Right atrium auricular region (tissue), 2 donors: ENCODE measurements at places on chromosomes 5 and 9. TPM values are rescaled to one million over a fixed set of nuclear protein-coding genes. Genes with fewer than 3 reads are reported as not detected.

PCDHGB1 gene
- 3.3 TPM for total RNA-seq

MYOT gene
- 29.7 TPM for total RNA-seq

ODF2 gene
- 12.1 TPM for total RNA-seq

MYMK gene
- total RNA-seq = not detected

FBP1 gene
- total RNA-seq = 4.1 TPM

DNA sequence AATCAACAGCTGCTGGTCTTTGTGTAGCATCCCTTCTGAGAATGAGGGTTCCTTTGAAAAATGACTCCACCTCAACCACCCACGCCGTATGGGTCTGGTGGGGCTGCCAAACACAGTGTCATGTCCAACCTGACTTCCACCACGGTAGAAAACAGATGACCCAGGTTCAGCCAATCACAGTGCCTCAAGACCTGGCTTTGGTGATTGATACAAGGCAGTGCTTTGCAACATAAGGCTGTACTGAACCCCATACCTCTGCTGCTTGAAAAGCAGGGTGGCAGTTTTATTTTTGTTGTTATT, 11.5 kb upstream of the TGFBR1 start:
- no peaks in the 10 kb centered on the region for H3K4me1 ChIP-seq
- no peak for DNase-seq
- no peaks in the 10 kb centered on the region for H3K36me3 ChIP-seq
- no peak overlapping the region for H3K27ac ChIP-seq
- no peak overlapping the region for H3K4me3 ChIP-seq

DNA sequence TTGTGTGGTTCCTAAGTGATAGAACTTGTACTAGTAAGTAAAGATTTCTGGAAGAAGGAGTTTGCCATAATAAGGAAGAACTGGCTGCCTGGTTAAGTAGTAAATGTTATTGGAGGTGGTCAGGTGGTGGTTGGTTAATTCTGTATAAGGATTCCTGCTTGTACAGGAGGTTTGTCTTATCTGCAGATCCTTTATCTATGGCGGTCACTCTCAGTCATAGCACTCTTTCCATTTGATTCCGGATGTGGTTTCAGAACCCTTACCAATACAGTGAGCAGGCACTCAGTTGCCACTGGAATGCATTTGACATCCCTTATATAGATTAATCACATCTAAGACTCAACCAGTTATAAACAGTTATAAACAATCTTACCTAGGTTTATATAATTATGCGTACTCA, 50.3 kb downstream of the RAD50 start:
- H3K4me1 ChIP-seq = no peaks in the 10 kb centered on the region
- no peak overlapping the region for H3K4me3 ChIP-seq
- H3K27ac ChIP-seq = no peak overlapping the region
- no peaks in the 10 kb centered on the region for H3K27me3 ChIP-seq
- DNase-seq = no peak

DNA sequence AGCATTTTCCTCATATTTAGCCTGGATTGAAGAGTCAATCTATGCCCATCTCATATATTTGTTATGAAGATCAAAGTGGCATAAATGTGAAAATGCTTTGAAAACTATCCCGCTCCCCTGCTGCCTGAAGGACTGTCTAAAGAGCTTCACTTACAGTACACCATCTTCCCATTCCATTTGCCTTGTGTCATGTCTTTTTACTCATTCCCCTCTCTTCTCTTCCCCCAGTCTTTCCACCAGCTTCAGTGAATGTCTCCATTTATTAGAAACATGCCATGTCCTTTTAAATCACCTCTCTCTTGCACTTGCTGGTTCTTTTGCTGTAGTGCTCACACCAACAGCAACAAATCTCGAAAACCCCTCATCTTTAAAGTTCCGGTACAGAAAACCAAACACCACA, 192.7 kb upstream of the SGCD start:
- H3K4me1 ChIP-seq = no peaks in the 10 kb centered on the region
- no peak overlapping the region for H3K4me3 ChIP-seq
- no peak for DNase-seq
- H3K36me3 ChIP-seq = no peaks in the 10 kb centered on the region

DNA sequence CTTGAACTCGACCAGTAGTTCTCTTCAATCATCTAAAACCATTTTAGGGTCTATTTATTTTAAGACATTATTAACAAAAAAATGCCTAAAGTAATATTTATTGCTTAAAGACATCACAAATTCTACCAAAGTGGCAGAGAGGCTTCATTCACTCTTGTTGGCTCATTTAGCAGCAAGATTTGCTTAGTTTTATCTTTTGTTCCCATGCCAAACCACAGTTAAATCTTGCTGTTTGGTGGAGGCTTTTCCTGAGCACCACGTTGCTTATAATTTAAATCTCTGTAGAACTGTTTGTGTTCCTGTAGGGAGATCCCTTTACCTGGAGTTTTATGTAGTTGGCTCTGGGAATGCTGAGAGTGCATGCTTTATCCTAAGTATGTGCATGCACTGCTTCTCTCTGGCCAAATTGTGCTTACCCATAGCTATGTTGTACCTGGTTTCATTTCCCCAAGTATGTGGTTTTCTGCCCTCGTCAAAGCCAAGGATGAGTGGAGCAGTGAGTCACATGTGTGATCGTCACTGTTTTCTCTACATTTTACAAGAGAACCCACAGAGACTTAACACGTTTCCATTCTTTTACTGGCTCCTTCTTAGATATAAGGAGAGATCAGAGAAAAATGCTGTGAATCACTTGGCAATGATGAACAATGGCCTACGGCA, 42.1 kb upstream of the MAST4 start:
- no peak overlapping the region for H3K4me3 ChIP-seq
- no peaks in the 10 kb centered on the region for H3K27me3 ChIP-seq
- H3K27ac ChIP-seq = no peak overlapping the region
- DNase-seq = no peak
- no peaks in the 10 kb centered on the region for H3K36me3 ChIP-seq
- no peaks in the 10 kb centered on the region for H3K4me1 ChIP-seq

DNA sequence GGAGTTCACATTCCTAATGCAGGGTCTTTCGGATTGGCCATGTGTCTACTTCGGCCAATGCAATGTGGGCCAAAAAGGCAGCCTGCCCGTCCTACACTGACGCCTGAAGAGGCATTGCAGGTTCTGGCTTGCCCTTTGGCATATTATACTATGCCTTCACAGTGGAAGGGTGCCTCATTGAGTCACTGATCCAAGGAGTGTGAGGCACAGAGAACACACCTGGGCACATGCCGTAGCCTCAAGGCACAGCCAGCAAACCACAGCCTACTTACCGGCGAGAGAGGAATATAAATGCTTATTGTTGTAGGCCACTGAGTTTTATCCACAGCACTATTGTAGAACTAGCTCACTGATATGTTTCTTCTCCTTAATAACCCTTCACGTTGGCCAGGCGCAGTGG, 409.6 kb downstream of the GADD45G start:
- H3K27me3 ChIP-seq = no peaks in the 10 kb centered on the region
- DNase-seq = no peak
- no peaks in the 10 kb centered on the region for H3K36me3 ChIP-seq
- no peak overlapping the region for H3K27ac ChIP-seq
- no peak overlapping the region for H3K4me3 ChIP-seq
- no peaks in the 10 kb centered on the region for H3K4me1 ChIP-seq

GRCh38 chr9:127634698-127635097, 22.6 kb downstream of the STXBP1 start:
- H3K27ac ChIP-seq = peak overlapping the region; percentile 34
- peaks cover 27% of the 10 kb centered on the region for H3K4me1 ChIP-seq
- no peaks in the 10 kb centered on the region for H3K27me3 ChIP-seq
- no peaks in the 10 kb centered on the region for H3K36me3 ChIP-seq

DNA sequence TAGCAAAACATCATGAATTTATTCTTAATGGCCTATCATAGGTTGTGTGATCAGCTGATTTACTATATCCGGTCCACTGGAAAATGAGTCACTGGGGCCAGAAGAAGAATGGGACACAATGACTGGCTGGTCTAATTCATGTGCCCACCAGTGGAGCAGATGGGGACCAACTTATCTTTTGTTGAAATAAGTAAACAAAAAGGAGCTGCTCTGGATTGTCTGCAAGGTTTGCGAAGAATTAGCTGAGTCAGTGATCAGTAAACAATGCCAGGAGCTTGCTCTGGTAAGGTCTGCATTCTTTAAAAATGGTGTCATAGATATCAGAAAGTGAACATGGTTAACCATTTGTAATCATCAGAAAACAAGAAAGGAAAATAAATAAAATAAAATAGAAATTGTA, 128.0 kb downstream of the RASEF start:
- no peaks in the 10 kb centered on the region for H3K36me3 ChIP-seq
- no peak overlapping the region for H3K27ac ChIP-seq
- no peak overlapping the region for H3K4me3 ChIP-seq
- no peak for DNase-seq

DNA sequence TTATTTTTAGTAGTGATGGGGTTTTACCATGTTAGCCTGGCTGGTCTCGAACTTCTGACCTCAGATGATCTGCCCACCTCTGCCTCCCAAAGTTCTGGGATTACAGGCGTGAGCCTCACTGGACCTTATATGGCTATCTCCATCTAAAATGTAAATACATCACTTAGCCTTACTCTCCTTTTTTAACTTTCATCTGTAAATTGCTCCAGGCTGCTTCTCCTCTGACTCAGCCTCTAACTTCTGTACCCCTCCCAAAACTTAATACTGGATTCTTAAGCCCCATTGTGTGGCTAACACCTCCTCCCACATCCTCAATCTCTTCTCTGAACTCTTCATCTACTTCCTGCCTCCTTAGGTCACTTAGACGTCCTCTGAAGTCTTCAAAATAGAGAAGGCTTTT, 4.0 kb downstream of the SNX30 start:
- no peak overlapping the region for H3K4me3 ChIP-seq
- H3K4me1 ChIP-seq = no peaks in the 10 kb centered on the region
- H3K27ac ChIP-seq = peak overlapping the region; percentile 58
- no peaks in the 10 kb centered on the region for H3K27me3 ChIP-seq

GRCh38 chr5:136016945-136017530, 11.8 kb upstream of the TGFBI start:
- H3K36me3 ChIP-seq = no peaks in the 10 kb centered on the region
- no peak overlapping the region for H3K4me3 ChIP-seq
- no peaks in the 10 kb centered on the region for H3K27me3 ChIP-seq

DNA sequence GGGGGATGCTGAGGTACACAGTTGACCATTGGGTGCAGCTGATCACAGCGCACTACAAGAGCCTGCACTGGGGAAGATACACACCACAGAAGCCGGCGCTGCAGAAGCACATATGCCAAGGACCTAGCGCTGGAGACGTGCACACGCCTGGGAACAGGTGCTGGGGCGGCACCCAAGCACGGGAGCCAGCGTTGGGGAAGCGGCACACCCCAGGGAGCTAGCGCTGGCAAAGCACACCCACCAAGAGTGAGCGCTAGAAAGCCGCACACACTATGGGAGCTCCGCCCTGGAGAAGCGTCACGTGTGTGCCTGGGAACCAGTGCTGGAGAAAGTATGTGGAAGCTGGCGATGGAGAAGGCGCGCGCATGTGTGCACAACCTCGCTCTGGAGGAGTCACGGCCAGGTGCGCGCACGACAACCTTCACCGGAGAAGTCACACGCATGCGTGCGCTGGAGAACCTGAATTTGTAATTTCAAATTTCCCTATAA, 4.5 kb downstream of the FANCC start:
- H3K27ac ChIP-seq = no peak overlapping the region
- H3K27me3 ChIP-seq = no peaks in the 10 kb centered on the region
- peak overlapping the region; percentile 47 for H3K4me3 ChIP-seq
- no peaks in the 10 kb centered on the region for H3K36me3 ChIP-seq

DNA sequence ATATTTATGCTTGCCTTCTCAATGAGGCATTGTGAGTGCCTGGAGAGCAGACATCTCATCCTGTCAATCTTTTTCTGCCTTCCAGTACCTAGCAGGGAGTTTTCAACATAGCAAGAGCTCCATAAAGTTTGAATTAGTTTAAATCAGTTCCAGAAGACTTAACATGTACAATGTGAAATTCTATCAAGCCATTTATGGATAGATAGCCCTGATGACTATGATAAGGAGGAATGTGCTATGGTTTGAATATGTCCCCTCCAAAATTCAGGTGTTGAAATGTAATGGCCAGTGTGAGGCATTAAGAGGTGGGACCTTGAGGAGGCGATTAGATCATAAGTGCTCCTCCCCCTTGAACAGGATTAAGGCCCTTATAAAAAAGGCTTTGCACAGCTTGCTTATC, 306.9 kb upstream of the SMARCA2 start:
- H3K4me3 ChIP-seq = no peak overlapping the region
- no peaks in the 10 kb centered on the region for H3K27me3 ChIP-seq
- H3K36me3 ChIP-seq = no peaks in the 10 kb centered on the region

DNA sequence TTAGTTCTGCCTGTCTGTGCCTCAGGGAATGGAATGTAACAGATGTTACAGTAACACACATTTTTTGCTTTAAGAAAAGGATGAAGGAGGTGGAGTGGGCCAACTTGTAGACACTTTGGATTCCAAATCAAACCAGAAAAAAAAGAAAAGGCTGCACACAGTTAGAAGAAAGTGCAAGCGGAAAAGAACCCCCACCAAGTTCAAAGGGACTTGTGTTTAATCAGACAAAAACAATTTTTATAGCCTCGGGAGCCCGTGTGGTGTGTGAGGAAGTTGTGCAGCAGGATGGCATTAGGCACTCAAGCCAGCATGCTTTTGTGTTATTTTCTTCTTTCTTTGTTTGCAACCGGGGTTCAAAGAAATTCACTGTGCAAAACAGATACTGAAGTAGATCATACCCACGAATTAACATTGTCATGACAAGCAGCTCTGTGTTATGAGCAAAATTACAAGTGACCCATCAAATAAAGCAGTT, 189.5 kb downstream of the SEMA5A start:
- no peak overlapping the region for H3K27ac ChIP-seq
- H3K27me3 ChIP-seq = no peaks in the 10 kb centered on the region
- H3K4me3 ChIP-seq = no peak overlapping the region
- H3K4me1 ChIP-seq = no peaks in the 10 kb centered on the region
- no peak for DNase-seq

DNA sequence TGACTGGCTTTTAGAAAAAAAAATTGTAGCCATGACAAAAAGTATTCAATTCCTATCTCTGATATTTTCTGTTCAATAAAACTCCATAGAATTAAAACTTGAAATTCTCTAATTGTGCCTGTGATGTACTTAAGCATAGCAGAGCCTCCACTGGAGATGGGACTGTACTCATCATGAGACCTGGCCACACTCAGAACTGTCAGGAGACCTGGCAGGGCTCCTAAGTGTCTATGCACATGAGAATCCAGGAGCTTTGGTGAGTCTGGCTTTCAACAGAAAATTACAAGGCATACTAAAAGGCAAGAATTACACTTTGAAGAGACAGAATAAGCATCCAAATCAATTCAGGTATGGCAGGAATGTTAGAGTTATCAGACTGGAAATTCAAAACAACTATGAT, 26.7 kb upstream of the ERCC6L2 start:
- DNase-seq = no peak
- no peaks in the 10 kb centered on the region for H3K36me3 ChIP-seq
- H3K4me1 ChIP-seq = no peaks in the 10 kb centered on the region
- H3K27me3 ChIP-seq = no peaks in the 10 kb centered on the region
